Stimulated activated CD8-positive, alpha-beta memory T cell treated with anti-CD3 and anti-CD28 coated beads, Interleukin-4, amount 100 ng/mL, for 1 hour (primary cell): ENCODE measurements at places on chromosomes 16 and 17.

DNA sequence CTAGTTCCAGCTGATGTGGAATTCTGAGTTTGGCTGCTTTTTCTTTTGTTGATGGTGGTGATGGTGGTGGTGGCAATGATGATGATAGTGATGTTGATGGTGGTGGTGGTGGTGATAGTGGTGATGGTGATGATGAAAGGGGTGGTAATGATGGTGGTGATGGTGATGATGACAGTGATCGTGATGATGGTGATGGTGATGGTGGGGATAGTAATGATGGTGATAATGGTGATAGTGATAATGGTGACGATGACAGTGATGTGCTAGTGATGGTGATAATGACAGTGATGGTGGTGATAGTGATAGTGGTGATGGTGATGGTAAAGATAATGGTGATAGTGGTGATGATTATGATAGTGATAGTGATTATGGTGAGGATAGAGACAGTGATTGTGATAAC, 61.5 kb downstream of the BMERB1 start:
- no peak for DNase-seq

- DNase-seq: no peak
Measured at GRCh38 chr16:72256398-72257066, 84.6 kb upstream of the PMFBP1 start.

GRCh38 chr16:50684823-50685461, 3.8 kb upstream of the SNX20 start:
- DNase-seq: no peak

DNA sequence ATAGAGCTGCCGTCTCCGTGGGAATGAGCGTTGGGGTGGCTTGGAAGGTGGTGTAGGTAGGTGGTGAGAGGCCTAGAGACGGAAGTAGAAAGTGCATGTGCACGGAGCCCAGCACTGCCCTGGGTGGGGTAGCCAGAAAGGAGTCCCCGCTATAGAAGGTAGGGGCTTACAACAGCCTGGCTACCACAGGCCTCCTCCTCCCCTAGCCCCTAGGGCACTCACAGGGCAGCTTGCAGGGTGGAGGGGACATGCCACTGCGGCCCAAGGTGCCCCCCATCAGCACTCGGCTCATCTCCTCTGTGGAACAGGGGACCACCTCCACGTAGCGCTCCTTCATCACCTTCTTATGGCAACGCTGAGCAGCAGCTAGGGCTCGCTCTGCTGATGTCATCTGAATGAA, 5.0 kb downstream of the ESRP2 start:
- DNase-seq: no peak

DNA sequence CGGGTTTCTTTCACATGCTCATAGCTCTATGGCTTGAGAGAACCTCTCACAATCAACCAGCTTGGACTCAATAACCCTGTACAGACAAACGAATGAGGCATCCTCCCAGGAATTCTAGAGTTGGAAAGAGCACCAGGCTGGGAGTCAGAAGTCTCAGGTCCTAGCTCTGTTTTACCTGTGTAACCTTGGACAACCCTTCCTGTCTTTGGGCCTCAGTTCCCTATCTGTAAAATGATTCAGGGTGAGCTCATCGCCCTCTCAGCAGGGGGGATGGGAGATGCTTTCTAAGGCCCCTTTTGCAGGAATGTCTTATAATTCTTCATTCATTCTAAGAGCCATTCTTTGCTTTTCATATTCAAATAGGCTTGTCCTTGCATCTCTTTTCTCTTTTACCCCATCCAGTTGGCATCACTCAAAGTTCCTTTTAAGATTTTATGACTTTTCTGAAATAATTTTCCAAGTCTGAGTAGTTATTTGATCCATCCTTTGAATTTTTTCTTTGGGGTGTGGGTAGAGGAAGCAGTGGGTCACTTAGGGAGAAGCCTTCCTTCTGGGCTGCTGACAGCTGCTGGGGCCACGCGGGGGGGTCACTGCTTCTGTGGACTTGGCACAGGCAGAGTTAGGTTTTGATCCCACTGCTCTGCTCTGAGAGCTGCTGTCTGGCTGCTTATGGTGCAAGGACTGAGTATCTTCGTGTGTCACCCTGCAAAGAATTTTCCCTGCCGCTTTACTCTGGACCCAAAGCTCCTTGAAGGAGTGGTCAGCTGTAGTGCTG, 102.7 kb downstream of the UTP18 start:
- DNase-seq: no peak

DNA sequence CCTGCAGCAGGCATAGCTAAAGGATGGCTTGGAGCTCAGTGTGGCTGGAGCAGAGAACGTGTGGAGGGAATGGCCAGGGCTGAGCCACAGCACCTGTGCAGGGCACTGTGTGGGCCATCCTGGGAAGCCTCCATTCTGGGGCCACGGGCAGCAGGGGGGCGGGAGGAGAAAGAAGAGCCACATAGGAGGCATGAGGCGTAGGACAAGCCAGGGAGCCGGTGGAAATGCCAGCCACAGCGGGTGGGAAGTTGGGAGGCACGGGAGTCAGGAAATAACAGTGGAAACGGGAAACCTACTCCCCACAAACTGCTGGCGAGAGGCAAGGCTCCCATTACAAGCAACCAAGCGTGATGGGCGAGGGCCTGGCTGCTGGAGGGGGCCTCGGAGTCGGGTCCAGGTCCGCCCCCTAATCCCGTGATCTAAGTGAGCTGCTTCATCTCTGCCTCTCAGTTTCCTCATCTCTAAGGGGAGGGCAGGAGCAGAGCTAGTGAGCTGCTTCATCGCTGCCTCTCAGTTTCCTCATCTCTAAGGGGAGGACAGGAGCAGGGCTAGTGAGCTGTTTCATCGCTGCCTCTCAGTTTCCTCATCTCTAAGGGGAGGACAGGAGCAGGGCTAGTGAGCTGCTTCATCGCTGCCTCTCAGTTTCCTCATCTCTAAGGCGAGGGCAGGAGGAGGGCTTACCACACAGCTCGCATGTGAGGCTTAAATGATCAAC, 104.9 kb downstream of the ADCY9 start:
- no peak for DNase-seq

- DNase-seq: no peak
Measured at GRCh38 chr16:73549984-73550631, 502.2 kb upstream of the ZFHX3 start.

- DNase-seq: no peak
Measured at GRCh38 chr16:80500961-80501525, 39.8 kb upstream of the DYNLRB2 start.

DNA sequence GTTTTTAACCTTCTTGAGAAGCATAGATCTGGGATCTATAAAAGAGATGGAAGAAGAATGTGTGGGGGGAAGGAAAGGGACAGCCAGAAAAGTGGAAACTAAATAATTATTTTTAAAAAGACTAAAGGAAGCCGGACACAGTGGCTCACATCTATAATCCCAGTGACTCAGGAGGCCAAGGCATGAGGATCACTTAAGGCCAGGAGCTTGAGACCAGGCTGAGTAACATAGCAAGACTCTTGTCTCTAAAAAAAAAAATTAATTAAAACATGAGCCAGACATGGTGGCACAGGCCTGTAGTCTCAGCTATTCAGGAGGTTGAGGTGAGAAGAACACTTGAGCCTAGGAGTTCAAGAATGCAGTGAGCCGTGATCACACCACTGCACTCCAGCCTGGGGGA, 335.1 kb downstream of the GRIN2A start:
- DNase-seq: no peak

DNA sequence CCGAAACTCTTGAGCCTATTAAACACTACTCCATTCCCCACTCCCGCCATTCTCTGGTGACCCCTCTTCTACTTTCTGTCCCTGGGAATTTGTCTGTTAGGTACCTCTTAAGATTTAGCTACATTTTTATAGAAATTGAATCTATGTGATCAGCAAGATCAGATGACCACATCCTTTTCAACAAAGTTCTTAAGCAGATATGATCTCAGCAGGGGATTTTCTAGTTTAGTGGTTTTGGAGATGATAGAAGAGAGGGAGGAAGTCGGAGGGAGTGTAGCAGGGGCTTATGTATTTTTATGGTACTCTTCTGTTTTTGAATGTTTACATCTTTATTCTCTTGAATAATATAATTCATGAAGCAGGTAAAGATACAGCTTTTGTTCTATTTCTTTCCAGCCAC, 40.8 kb downstream of the RPA1 start:
- no peak for DNase-seq

DNA sequence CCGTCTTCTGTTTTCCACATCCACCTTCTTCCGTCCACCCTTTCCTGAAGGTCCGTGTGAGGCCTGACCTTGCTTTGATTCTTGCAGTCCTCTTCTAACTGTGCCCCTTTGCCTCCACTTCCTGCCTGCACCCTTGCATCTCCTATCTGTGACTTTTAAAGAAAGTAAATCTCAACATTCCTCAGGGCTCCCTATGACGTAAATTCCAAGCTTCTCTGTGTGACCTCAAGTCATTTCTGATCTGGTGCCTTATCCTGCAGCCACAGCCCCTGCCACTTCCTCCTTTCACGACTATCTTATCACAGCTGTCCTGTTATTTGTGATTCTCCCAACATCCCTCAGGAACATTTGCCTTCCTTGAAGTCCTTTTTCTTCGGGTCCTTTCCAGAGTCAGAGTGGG, 520.5 kb downstream of the CDH13 start:
- no peak for DNase-seq

GRCh38 chr16:65579050-65579449, 457.2 kb upstream of the CDH11 start:
- DNase-seq: no peak

GRCh38 chr17:79459003-79459655, 151.7 kb downstream of the RBFOX3 start:
- no peak for DNase-seq

GRCh38 chr17:72510351-72511016, 389.7 kb downstream of the SOX9 start:
- DNase-seq: no peak

GRCh38 chr17:82056729-82057621, 5.3 kb downstream of the GPS1 start:
- no peak for DNase-seq

GRCh38 chr17:73342050-73342522, 30.3 kb upstream of the CDC42EP4 start:
- DNase-seq: no peak

- no peak for DNase-seq
Measured at GRCh38 chr17:27810211-27810901, 10.0 kb upstream of the NOS2 start.

- no peak for DNase-seq
Measured at GRCh38 chr16:11211977-11212797, 43.8 kb downstream of the SOCS1 start.

DNA sequence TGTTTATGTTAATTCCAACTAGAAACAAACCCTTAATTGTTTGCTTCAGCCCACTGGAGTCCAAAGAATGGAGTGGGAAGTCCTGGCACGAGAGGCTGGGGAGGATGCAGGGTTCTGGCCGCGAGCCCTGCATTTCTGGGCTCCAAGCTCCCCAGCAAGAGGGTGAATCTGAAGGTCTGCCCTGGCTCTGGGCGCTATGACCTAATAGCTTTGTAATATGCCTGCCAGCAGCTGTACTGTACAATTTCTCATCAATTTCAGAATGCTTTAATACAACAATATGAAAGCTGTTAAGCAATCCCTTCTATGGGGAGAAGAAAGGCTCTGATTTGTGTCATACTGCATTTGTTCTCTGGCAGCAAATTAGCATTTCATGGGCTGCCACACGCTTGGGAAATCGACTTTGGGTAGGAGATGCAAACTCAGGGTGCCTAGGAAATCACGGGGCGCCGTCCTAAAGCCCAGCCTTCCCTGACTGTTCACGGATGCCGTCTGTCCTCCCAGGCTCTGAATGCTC, 43.8 kb downstream of the NDEL1 start:
- DNase-seq: no peak

DNA sequence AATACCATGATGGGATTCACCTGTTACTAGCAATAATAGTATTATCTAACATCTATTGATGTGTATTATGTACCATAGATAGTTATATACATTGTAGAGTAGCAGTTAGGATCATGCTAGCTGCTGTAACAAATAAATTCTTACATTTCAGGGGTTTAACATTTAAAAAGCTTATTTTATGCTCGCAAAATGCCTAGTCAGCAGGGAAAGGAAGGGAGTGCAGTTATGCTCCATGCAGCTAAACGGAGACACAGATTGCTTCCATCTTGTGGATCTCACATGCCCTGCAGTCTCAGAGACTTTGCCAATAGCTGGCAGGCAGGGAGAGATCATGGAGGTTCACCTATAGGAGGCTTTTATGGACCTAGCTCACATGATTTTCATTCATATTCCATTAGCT, 364.1 kb downstream of the TOX3 start:
- no peak for DNase-seq

GRCh38 chr16:85611194-85611443, 2.0 kb upstream of the GSE1 start:
- DNase-seq: no peak

DNA sequence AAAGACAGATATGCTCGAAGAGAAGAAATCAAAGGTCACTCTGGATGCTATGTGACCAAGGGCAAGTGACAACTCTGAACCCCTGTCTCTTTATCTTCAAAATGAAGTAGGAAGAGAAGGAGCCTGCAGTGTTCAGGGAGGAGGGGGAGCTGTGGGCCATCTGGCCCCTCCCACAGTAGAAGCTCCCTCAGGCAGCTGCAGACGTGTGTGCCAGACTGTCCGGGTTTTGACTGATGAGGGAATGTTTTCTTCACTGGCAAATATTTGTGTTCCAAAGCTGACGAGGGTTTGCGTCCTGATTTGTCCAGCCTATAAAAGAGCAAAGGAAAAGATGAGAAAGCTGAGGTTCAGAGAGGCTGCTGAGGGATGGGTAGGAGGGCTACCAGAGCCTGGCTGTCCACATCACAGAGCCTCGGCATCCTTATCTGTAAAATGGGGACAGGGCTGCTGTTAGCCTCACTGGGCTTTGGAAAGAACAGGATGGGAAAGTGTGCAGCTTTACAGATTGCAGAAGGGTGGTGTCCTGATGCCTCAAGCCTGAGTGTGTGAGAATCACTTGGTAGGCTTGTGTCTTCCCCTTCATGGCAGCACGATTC, 1.8 kb upstream of the GINS2 start:
- no peak for DNase-seq

DNA sequence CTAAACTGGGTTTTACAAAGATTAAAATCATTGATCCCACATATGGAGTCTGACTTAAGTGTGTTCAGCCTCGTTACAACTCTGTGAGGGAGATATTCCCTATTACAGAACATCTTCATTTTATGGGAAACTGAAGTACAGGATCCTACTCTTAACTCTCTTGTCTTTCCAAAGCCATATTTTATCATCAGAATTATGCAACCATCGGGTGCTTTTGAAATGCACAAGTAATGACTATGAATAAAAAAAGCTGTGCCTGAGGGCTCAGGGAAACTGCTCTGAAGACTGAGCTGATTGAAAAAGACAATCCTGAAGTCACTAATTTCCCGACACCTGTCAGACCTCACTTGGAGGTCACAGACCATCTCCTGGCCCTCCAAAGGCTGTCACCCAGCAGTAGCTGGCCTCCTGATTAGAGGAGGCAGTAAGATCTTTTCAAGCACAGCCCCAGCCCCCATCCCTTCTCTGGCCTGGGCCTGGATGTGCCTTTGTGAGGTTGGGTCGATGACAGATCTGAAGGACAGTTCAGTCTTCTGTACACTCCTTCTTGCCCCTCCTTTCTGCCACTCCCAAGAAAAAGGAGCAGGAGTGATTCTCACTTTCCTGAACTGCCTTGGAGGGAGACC, 5.6 kb downstream of the AKAP1 start:
- no peak for DNase-seq

- no peak for DNase-seq
Measured at GRCh38 chr17:48791128-48792032, 25.6 kb downstream of the TTLL6 start.
